ENCODE measurements at places on chromosomes 7 and 10. TPM values are rescaled to one million over a fixed set of nuclear protein-coding genes. Genes with fewer than 3 reads are reported as not detected.
A peak's percentile ranks its signal among the peaks of the same experiment; 100 is the strongest.

DNA sequence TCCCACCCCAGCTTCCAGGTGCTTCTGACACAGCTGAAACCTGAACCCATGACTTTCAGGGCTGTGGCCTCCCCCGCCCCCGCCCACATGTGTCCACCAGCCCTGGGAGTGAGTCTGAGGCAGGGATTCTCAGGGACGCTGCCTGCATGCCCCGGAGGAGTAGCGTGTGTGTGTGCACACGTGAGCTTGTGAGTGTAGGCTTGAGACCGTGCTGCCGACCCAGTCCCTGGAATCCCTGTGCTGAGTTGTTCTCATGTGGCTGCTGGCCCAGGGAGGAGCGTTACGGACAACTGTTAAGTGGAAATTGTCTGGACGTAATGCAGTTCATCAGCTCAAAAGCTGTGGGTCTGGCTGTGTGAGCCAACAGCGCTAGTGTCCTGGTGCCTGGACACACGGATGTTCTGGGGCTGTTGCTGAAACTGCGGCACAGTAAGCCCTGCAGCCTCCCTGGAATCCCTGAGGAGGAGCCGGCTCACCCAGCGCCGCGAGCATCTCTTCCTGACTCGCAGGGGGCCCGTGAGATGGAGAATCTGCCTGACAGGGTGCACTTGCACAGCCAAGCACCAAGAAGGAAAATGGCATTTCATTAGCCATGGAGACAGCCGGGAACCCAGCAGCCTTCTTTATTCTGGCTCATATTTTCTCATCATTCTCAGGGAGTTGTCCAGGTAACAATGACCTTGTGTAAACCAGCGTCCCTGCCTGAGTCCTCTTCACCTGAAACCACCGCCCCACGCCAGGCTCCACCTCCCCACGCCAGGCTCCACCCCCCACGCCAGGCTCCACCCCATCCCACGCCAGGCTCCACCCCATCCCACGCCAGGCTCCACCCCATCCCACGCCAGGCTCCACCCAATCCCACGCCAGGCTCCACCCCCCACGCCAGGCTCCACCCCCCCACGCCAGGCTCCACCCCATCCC is 603.9 kb downstream of the PTPRN2 start:
- DNase-seq: peak; percentile 54

DNA sequence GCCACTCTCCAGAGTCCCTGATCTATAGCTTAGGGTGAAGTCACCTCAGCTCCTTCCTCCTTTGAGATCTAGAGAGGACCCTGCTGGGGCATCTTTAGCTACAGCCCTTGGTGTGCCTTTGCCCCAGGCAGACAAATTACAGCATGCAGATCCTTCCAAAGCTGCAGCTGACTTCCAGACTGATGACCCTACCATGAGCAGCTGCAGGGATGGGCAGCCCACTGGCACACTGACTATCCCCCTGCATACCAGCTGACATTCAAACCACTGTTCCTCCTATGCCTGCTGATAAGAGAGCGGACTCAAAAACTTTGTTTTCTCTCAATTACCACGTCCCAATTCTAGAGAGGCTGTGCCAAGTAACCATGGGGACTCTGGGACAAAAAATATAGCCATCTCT is 70.6 kb downstream of the COL13A1 start:
- no peak for DNase-seq

DNA sequence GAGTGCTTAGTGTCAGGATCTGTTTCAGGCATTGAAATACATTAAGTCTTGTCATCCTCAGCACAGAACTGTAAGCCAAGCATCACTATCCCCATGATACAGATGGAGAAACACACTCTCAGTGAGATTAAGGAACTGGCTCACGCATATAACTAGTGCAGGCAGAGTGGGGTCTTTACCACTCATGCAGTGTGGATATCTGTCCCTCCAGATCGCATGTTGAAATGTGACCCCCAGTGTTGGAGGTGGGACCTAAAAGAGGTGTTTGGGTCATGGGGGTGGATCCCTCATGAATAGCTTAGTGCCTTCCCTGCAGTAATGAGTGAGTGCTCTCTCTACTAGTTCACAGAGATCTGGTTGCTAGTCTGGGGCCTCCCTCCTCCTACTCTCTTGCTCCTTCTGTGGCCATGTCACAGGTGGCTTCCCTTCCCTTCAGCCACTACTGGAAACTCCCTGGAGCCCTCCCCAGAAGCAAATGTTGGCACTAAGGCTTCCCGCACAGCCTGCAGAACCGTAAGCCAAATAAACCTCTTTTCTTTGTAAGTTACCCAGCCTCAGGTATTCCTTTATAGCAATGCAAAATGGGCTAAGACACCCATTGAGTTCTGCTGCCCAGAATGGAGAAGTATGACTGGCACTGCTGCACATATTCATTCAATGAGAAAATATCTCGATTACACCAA is 31.8 kb upstream of the MSMB start:
- DNase-seq: no peak

The IL6 gene
- 77.6 TPM for total RNA-seq

DNA sequence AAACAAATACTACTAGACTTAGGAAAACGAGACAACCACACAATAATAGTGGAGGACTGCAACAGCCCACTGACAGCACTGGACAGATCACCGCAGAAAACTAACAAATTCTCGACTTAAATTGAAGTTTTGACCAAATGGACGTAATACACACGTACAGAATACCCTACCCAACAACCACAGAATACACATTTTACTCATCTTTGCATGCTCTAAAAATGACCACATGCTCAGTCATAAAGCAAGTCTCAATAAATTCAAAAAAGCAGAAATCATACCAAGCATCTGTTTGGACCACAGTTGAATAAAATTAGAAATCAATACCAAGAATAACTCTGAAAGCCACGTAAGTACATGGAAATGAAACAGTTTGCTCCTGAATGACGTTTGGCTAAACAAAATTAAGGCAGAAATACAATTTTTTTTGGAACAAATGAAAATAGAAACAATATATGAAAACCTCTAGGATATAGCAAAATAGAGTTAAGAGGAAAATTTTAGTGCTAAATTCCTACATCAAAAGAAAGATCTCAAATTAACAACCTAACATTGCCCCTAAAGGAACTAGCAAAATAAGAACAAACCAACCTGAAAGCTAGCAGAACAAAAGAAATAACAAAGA is 30.6 kb downstream of the MAPK8 start:
- no peak for DNase-seq

DNA sequence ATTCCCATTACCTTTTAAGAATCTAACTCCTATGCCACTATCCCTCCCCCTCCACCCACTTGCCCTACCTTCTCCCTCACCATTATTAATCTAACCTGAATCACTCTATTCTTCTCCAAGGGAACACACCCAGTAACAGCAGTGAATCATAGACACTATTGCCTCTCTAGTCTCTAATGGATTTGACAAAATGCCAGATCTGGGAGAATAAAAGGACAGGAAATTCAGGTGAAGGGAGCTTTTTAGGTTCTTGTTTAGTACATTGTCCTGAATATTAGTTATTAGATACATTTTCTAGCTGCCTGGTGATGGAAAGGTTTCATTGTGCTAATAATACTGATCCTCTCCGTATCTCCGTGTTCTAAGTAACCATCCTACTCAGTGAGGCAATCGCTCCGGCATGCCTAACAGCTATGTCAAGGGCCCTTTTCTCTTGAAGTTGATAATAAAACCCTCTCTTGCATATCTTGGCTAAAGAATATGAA is 4.1 kb upstream of the SFR1 start:
- peak; percentile 59 for DNase-seq
